ENCODE measurements at places on chromosomes 3 and 15.

DNA sequence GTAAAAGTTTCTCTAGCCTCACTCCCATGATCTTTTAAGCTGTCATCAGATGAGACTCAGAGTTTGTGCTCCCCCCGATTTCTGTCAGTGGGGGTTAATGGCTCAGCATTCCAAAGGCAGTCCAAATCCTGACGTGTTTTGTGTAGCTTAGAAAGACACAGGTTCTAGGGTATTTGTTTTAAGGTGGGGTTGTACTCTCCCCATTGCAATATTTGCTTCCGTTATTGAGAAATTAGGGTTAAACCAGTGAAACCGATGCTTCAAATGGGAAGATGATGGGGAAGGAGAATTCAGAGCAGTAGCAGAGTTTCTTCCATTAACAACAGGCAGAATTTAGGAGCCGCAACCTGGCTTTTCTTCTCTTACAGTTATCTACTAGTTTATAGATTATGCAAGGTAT, 3.4 kb downstream of the PIGB start:
- no peak for DNase-seq

- DNase-seq = no peak
Observed at GRCh38 chr3:127196466-127197299, 3.8 kb downstream of the PRR23E start.

DNA sequence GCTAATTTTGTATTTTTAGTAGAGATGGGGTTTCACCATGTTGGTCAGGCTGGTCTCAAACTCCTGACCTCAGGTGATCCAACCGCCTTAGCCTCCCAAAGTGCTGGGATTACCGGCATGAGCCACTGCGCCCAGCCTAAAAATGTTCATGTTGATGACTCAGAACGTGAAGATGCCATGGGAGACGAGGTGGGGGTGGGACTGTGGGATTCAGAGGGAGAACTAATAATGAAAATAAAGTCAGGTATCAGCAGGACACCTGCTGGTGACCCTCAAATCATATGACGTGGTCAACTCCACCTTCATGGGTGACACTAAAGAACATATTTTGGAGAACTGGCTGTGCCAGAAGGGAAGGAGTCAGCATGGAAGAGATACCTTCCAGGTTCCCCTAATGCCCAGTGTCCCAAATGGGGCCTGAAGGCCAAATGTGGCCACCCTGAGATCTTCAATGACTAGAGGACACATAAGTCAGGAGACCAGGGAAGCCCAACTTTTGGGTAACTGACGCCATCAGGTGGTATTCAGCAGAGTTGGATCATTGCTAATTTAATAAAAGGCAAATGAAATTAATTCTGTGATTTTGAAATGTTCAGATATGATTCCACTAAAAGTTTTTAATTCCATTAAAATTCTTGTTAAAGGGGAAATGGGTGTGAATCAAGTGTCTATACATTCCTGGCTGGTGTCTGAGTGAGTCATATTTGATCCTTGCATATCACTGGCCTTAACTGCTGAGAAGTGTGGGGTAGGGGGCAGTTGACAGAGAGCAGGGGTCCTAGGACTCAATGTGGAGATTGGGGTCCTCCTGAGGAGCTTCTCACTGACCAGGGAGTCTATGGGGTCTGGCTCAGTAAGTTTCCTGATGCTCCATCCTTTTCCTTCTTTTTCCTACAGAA, 88.6 kb upstream of the GSK3B start:
- no peak for DNase-seq

DNA sequence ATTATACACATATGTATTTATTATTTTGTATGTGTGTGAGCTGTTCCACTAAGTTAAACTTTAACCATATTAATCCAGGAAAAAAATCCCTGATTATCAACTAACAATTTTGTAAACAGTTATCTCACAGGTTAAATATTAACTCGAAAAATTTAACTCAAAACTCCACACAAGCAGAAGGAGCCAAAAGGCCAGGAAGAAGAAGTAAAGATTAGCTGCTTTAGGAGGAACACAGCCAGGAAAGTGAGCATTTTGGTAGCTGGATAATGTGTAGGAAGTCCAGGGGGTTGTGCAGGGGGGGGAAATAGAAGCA, 425.0 kb downstream of the TIGIT start:
- DNase-seq = no peak

GRCh38 chr3:52721002-52721729, 15.3 kb downstream of the SPCS1 start:
- DNase-seq = no peak

Data from activated CD4-positive, alpha-beta T cell treated with anti-CD3 and anti-CD28 coated beads, Interleukin-2, amount 50 U/mL, for 16 hours (primary cell).